ENCODE measurements at places on chromosomes 3 and 15. TPM values are rescaled to one million over a fixed set of nuclear protein-coding genes. Genes with fewer than 3 reads are reported as not detected.

The GOLGA6L10 gene
- 0.67 TPM for polyA plus RNA-seq

The CORO2B gene
- 2.1 TPM for polyA plus RNA-seq

The NDN gene
- polyA plus RNA-seq = 69.2 TPM

The GABRA5 gene
- 0.04 TPM for polyA plus RNA-seq

The GP9 gene
- not detected for polyA plus RNA-seq

The NUP210 gene
- polyA plus RNA-seq = 0.22 TPM

The SLC25A20 gene
- 38.3 TPM for polyA plus RNA-seq

The P2RY14 gene
- polyA plus RNA-seq = 1.1 TPM

The HRG gene
- not detected for polyA plus RNA-seq

Data from small intestine (tissue), 16 donors.